Esophagus squamous epithelium (tissue), 5 donors: ENCODE measurements at places on chromosomes 3 and 15.

- no peak for DNase-seq
Measured at GRCh38 chr3:42651248-42652091, 2.0 kb upstream of the ZBTB47 start.

DNA sequence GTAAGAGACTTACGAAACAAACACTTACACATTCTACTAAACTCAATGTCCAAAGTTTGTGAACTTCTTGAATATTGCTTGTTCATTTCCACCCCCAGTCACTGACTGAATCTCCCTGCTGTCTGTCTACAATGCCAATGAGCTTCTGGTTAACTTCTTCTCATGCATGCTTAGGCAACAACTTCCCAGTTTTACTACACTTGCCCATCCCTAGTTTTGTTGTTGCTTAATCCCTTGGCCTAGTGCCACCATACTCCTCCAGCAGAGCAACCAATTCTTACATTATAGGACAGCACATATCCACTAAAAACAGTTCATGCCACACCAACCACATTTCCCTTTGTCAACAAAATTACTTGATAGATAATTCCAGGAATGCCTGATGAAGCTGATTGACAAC is 40.9 kb upstream of the CCR2 start:
- no peak for DNase-seq

DNA sequence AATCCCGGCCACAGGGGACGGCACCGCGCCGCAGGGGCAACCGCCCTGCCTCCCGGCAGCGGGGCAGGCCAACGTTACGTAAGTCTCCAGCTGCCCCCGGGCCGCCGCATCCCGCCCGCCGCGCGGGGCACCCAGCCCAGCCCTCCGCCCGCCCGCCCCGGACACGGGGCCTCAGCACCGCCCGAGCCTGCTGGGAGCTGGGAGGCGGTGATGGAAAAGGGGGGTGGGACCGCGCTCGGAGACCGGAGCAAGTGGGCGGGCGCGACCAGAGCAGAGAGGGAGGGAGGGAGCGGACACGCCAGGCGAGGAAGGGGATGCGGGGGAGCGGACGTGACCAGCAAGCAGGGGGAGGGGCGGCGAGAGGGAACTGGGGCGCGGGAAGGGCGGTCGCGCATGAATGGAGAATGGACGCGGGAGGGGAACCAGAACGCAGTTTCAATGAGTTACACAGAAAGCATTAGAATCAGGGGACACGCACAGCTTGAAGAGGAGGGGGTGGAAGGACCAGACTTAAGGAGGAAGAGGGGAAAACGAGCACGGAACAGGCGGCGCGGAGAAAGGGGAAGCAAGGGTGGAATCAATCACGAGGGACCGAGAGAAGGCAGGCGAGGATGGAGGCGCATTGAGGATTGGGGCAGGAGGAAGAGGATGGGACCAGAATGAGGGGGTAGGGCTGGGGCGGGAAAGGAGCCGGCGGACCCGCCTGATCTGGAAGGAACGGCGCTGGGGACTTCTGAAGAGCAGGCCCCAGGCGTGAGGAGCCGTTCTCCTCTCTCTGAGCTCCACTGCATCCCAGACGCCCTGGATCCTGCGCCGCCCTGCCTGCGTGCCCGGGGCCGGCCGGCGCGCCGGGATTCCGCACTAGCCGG is 559 bp downstream of the PKM start:
- DNase-seq = peak; percentile 55

- no peak for DNase-seq
Measured at GRCh38 chr15:55660153-55660552, 72.0 kb upstream of the PYGO1 start.

GRCh38 chr15:26882112-26882511 is 15.2 kb downstream of the GABRA5 start:
- DNase-seq = no peak

- DNase-seq = no peak
Measured at GRCh38 chr3:144189044-144189443, 217.4 kb downstream of the DIPK2A start.

DNA sequence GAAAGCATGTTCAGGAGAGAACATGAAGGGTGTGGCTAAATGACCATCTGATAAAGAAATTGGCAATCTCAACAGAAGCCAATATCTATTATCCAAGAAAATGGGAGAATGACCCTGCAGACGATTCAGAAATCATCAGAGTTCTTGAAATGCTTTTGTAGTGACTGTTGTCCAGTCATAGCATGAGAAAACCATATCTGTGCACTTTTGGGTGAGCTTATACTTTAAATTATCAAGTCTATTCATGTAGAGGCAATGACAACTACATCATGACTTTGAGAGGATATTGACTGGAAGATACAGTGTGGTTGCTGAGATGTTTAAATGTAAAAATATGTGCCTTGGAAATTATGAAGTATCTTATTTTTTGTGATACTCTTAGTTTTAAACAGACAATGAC is 57.6 kb upstream of the AZI2 start:
- DNase-seq = no peak

GRCh38 chr3:24512564-24513197 is 18.0 kb upstream of the THRB start:
- DNase-seq = no peak

GRCh38 chr3:100063929-100064461 is 50.3 kb downstream of the FILIP1L start:
- DNase-seq = no peak

- no peak for DNase-seq
Measured at GRCh38 chr15:98966091-98966787, 41.4 kb downstream of the PGPEP1L start.

DNA sequence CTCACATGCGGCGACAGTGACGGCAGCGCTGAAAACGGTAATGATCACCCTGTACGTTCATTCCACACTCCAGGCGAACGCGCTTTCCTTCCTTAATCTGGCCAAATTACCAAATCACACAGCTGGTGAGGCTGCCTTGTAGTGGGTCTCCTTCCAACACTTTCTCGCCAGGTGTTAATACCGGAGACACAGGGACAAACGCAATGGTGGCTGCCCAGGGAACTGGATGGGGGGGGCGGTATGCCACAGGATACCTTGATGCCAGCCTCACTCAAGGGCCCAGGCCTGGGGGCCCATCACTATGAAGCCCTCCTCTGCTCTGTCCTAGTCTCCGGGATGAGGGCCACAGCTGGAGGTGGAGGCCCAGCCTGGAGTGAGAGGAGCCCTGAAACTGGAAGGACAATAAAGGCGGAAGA is 1.4 kb upstream of the CAMK2N2 start:
- no peak for DNase-seq

DNA sequence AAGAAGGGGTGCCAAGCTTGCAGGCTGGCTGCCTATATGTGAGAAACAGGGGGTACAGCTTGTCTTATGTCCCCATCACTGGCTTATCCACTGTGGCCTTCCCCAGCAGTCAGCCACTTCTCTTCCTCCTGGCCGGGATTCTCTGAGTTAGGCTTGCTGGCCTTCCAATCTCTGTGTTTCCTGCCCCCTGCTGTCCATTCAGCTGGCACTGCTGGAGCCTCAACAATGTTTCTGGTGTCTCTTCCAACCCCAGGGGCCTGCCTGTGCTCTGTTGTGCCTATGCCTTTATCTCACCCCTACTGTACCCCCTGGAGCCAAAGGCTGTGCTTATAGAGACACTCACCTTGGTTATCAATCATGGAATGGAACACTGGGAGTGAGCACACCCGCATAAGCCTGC is 36.5 kb downstream of the ANAPC13 start:
- no peak for DNase-seq

GRCh38 chr3:179438841-179439240 is 12.4 kb downstream of the GNB4 start:
- DNase-seq = no peak

DNA sequence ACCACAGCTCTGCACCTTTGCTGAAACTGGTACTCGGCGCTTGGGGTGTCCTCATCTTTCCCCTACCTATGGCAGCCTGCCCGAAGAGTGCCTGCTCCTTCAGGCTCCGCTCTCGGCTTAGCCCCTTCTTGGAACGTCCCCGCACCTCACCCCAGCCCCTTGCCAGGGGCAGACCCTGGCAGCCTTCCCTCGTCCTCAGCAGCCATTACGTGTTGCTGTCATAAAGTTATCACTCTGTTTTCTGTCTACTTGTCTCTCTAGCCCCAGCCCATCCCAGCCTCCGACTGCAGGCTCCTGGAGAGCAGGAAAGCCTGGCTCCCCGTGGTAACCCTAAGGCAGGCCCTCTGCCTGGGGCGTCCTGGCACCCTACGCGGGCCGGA is 5.1 kb upstream of the BAHD1 start:
- DNase-seq = no peak
